ENCODE measurements at places on chromosomes 16 and 17.

GRCh38 chr17:15946611-15947120 is 1.7 kb downstream of the ADORA2B start:
- DNase-seq, result no peak

- DNase-seq, result no peak
These were observed 568.8 kb upstream of the C16orf82 start for GRCh38 chr16:26497896-26498295.

DNA sequence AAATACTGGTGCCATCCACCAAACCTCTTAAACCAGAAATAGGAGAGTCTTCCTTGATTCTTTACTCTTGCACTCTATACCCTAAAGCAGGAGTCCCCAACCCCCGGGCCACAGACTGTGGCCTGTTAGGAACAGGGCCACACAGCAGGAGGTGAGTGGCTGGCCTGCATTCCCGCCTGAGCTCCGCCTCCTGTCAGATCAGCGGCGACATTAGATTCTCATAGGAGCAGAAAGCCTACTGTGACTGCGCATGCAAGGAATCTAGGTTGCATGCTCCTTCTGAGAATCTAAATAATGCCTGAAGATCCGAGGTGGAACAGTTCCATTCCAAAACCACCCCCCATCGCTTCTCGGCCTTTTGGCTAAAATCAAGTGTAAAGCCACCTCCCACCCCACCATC is 30.3 kb upstream of the SRCIN1 start:
- DNase-seq, result no peak

- DNase-seq, result no peak
These were observed 29.5 kb downstream of the SHISA9 start for GRCh38 chr16:12930881-12931280.

DNA sequence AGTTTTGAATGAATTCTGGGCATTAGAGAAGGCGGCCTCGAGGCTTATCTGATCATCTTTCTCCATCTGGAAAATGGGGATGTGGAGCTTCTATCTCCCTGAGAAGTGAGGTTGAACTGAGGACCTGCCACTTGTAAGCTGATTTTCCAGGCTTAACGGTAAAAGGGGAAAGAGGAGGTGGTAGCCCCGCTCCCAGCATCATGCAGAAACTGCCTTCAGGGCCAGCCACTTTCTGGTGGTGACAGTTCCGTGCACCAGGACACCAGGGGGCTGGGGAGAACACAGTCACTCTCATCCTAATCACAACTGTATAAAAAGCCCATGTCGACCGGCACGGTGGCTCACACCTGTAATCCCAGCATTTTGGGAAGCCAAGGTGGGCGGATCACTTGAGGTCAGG is 20.9 kb upstream of the CPSF4L start:
- DNase-seq, result no peak

GRCh38 chr16:69701452-69701851 is 24.9 kb downstream of the NQO1 start:
- no peak for DNase-seq

DNA sequence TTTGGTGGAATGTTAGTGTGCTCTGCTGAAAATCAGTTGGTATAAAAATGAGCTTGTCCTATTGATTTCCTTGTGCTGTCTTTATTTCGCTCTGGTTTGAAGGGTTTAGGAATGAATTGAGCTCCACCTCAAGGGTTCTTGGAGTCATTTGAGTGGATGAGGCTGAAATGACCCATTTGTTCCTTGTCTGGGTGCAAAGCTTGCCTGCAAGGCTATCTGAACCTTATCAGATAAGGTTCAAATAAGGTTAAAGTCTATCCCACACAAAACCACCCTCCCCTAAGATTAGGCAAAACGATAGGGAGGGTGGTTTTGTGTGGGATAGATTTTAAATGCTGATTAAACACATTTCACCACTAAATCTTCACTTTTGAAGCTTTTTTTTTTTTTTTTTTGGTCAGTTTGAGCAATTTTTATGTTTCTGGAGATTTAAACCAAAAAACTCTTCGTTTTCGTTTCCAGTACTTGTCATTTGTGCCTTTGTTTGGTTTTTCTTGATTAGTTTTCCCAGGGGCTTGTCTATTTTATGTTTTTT is 62.7 kb downstream of the ARHGAP44 start:
- no peak for DNase-seq

- DNase-seq, result no peak
These were observed 10.7 kb upstream of the NOS2 start for GRCh38 chr17:27810902-27811557.

- no peak for DNase-seq
These were observed 1.1 kb downstream of the FLII start for GRCh38 chr17:18257268-18257981.

DNA sequence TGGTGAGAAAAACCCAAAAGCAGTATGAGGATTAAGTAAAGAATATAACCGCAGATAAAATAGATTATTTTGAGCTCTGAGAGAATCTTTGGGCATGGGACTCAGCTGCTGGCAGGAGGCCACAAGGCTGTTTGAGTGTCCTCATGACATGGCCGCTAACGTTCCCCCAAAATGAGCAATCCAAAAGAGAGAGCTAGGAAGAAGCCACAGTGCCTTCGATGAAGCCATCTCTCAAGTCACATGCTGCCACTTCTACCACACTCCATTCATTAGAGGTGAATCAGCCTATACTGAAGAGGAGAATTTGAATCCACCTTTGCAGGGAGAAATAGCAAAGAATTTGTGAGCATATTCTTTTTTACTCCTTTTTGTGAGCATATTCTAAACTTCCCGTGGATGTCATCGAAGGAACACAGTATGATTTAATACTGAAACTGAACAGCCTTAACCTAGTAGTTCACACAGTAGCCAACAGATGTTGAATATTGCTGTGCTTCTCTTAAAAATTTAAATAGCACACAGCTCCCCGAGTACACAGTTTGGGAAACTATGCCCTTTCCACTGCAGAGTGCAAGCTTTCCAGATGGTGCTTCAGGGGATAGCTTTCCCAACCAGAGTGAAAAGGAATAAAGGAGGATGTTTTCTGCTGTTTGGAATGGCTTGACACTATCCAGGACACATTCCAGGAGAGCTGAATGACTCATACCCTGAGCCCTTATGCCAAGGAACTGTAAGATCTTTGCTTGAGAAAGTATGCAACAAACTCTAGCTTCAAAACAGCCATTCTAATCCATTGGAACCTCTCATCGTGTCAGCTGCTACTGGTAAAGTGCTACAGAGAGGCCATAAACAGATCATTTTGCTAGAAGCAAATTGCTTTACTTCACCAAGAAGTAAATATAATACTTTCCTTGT is 33.9 kb downstream of the ANKFY1 start:
- DNase-seq, result no peak

GRCh38 chr16:30000735-30001631 is 4.9 kb downstream of the INO80E start:
- DNase-seq, result no peak

GRCh38 chr17:17413821-17414220 is 63.0 kb upstream of the MED9 start:
- no peak for DNase-seq

DNA sequence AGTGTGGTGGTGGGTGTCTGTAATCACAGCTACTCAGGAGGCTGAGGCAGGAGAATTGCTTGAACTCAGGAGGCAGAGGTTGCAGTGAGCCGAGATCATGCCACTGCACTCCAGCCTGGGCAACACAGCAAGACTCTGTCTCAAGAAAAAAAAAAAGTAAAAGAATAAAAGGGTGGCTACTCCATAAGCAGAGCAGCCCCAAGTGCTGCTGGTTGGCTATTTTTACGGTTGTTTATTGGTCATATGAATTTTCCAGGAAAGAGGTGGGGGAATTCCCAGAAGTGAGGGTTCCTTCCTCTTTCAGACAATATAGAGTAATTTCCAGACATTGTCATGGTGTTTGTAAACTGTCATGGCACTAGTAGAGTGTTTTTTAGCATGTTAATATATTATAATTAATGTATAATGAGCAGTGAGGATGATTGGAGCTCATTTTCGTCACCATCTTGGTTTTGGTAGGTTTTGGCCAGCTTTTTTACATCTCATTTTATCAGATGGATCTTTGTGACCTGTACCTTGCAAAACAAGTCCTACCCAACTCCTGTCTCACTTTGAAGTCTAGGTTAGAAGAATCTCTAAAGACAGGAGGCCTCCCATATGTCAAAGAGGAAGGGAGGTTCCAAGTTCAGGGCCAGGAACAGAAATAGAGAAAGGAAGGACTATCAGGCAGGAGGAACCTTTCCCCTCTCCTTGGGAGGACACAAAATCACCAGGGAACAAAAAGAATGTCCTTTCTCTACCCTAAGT is 39.1 kb downstream of the HOXB1 start:
- no peak for DNase-seq

GRCh38 chr17:10777131-10777807 is 26.6 kb downstream of the TMEM238L start:
- no peak for DNase-seq

DNA sequence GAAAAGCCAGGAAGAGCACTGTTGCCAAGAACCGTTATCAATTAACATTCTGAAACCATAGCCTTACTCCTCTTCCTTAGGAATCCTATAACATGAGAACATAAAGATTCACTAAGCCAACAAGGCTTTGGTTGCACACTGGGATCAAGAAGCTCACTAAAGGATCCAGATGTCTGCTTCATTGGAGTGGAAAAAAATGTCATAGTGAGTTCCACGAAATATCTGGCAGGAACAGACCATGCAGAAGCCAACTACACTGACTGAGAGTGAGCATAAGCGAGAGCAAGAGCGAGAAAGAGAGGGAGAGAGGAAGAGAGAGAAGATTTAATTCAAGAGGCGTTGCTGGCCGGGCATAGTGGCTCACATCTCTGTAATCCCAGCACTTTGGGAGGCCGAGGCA is 13.4 kb upstream of the MEIOC start:
- no peak for DNase-seq

GRCh38 chr17:80456465-80457235 is 19.8 kb downstream of the NPTX1 start:
- no peak for DNase-seq

DNA sequence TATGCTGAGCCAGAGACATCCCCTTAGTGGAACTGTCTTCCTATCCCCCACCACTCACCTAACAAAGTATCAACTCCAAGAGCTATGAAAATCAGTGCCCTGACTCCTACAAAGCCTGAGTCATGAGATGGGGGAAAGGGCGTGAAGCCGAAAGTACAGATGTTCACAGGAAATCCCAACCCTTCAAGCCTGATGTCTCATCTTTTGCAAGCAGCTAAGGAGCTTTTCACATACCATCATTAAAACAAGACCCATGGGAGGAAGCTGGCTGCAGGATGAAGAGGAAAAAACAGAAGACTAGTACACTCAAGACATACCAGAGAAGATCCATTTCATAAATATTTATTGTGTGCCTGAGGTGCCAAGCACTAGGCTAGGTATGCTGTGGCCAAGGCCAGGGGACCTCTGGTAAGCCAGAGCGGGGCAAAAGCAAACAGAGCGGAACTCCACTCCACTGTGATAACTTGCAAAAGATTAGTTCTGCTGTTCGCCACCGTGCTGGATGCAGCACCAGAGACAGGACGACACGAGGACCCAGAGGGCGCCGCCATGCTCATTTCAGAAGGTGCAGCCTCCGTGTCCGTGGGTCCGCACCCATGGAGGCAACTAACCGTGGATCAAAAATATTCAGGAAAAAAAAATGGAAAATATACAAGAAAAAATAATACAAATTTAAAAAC is 4.5 kb upstream of the MNT start:
- no peak for DNase-seq

DNA sequence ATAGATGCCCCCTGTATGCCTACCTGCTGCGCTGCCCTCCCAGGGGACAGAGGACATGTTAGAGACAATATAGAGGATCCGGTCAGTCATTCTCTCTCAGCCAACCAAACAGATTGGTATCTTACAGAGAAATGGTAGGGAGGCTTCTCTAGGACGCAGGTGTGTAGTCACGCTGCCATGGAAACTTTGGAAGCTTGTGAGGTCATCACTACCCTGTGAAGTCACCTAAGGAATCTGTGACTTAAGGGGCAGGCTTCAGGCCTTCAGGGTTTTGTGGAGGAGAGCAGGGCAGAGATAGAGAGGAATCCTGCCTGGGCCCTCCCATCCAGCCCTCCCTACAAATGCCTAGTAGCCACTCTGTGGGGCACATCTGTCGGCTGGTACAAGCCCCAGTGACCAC is at the start of gene DPEP2NB:
Gene DPEP2NB, minus strand, starts transcription at position 231 of the 400 bp plus-strand sequence. Its CDS starts 141 bp downstream, at position 90.
- DNase-seq, result no peak

DNA sequence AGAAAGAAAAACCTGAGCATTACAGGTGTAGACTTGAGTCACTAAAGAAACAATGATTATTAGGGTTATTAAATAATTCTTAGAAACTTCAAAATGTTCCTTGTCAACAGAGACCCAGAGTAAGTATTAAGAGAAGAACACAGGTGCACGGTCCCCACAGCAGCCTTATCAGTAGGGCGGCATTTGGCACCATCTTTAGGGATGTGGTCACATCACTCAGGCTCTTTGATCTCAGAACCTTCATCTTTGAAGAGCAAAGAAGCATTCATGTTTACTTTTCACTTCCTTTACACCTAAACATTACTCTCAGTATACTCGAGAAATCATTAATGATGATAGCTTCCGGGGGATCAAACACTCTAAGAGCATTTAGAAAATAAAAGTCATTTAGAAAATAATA is 928.7 kb downstream of the KCNJ2 start:
- DNase-seq, result no peak

GRCh38 chr16:70696952-70697593 is 11.2 kb upstream of the MTSS2 start:
- DNase-seq, result no peak

- no peak for DNase-seq
These were observed 18.4 kb downstream of the SYT17 start for GRCh38 chr16:19186408-19186807.

DNA sequence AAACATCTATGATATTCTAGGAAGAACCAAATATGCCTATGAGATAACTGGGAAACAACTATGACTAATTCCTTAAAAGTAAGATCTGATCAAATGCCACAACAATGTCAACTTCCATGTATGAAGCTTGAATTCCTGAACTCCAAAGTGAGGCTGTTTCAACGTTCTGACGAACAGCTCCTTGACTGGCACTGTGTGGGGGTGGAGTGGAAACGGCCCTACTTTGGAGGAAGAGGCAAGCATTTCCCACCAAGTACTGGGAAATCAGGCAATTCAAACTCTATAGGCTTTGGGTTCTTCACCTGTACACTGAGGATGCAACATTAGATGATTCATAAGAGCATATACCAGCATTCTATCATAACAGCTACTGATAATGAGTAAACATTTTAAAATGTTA is 187.2 kb downstream of the CDK5R1 start:
- no peak for DNase-seq

- no peak for DNase-seq
These were observed 54.8 kb downstream of the SPECC1 start for GRCh38 chr17:20063665-20064648.

DNA sequence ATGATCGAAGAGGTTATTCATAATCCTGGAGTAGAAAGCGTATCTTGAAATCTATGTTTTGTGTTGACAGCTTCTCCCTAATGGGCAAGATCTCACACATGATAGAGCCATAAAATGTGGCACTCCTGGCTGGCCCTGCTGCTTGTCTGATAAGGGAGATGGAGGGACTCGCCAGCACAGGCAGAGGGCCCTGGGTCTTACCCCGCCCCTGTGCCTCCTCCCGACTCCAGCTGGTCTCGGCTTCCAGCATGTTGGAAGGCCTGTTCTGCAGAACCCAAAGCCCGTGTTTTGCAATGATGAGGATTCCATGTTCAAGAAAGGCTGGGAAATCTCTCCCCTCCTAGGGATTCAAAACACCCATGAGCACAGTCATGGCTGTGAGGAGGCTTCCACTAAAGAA is 106.7 kb upstream of the SDK2 start:
- DNase-seq, result no peak
